ENCODE measurements at places on chromosomes 4 and X.

DNA sequence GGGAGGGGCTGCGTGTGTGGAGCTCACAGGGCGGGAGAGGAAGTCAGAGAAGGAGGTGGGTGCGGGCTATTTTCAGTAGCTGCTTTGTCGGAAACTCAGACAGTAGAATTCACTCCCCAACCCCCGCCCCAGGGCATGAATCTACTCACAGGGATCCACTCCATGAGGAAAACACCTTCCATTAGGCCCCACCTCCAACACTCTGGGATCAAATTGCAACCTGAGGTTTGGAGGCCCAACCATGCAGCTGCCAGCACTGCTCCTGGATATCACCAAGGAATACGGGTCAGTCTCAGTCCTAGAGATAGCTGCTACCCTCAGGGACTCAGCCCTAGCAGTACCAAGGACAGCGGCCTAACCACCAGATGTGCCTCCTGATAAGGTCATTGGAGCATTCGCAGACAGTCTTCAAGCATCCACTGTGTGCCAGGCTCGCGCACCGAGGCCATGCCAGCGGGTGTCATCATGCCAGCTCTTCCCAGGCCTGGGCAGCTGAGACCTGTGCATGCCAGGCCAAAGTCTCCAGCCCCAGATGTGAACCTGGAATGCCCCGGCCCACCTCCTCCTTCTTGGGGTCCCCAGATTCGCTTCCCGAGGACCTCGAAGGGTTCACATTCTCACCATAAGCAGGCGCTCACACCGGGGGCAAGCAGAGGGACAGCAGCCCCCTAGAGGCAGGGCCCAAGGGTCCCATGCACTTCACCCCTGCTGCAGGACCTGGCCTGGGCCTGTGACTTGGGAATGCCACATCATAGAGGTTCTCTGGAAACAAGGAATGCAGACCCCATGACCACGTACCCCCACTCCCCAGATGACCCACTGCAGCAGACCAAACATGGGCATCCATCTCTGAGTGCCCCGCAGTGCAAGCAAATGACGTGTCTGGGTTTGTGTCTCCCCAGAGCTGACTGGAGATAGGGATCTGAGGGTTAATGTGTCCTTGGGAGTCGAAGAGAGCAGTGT lies 102.3 kb downstream of the ADRA2C start:
- no peak for DNase-seq

- DNase-seq, result peak; percentile 54
Observed at GRCh38 chr4:40190880-40191815, 5.7 kb upstream of the RHOH start.

- DNase-seq, result no peak
Observed at GRCh38 chr4:113146876-113147358, 97.5 kb downstream of the ANK2 start.

DNA sequence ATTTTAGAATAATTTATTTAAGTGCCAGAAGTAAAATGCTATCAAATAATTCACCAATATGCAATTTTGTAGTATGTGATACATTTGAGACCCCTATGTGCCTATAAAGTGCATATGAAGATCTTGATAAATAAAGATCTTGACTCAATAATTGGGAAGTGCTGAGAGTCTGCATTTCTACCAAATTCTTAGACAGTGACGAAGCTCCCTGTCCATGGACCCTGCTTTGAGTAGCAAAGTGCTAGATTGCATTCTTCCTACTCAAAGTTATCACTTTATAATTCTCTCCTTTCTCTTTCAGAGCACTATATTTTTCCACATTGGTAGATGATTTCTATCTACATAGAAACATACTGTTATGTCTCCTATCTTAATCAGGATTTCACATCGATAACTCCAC lies 1393.9 kb downstream of the ARAP2 start:
- DNase-seq, result no peak

GRCh38 chr4:182906786-182907185 lies 10.4 kb downstream of the DCTD start:
- no peak for DNase-seq

GRCh38 chr4:74331252-74331651 lies 23.0 kb downstream of the EPGN start:
- no peak for DNase-seq

DNA sequence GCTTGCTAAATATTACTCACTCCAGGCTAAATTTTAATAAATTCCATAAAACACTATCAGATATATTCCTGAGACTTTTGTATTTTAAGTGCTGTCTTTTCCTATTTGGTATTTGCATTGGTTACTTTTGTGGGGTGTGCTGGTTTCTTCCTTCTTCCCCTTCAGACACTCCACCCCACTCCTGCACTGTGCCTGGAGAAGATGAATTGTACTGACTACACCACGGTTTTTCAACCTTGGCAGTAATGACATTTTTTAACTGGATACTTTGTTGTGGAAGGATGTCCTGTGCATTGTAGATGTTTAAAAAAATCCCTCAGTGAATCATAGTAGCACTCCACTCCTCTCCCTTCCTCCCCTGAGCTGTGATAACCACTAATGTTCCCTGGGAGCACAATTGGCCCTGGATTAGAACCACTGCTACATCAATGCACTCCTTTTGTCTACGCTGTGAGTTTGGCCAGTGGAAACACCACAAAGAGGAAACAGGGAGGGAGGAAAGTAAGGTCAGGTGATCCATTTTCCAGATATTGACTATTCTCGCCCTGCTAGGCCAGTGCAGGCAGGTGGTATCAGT lies 36.3 kb downstream of the SNCA start:
- DNase-seq, result no peak

DNA sequence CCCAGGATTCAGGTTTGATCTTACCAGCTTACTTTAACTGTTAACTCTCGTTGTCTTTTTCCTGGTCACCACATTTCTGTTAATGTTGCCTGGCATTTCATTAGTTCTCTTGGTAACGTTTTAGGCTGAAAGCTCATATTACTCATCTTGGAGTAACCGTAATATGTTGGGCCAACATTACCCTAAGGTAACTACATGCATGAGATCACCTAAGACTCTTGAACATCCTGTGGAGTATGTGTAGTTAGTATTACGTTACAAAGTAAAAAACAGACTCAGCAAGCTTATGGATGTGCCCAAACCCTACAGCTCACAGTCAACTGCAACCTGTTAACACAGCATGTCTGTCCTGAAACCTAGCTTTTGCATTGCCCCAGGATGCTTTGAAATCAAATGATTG lies 203.3 kb upstream of the HS3ST1 start:
- peak; percentile 75 for DNase-seq

DNA sequence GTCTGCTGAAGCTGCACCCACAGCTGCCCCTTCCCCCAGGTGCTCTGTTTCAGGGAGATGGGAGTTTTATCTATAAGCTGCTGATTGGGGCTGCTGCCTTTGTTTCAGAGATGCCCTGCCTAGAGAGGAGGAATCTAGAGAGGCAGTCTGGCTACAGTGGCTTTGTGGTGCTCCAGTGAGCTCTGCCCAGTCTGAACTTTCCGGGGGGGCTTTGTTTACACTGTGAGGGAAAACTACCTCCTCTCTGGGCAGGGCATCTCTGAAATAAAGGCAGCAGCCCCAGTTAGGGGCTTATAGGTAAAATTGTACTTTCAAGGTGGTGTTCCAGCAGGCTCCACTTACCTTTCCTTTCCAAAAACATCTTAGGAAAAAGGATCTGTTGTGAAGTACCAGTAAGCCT lies 242.2 kb downstream of the SPRY1 start:
- DNase-seq, result no peak

GRCh38 chr4:169885893-169886292 lies 128.1 kb upstream of the HPF1 start:
- DNase-seq, result no peak

DNA sequence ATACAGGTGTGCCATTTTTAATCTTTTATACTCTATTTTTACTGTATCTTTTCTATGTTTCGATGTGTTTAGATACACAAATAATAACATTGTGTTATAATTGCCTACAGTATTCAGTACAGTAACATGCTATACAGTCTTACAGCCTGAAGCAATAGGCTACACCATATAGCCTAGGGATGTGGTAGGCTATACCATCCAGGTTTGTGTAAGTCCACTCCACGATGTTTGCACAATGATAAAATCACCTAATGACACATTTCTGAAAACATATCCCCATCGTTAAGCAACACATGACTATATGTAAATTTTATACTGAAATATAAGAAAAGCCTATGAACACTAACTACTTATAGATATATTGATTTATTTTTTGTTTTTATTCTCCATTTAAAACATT lies 48.9 kb upstream of the EXOC1L start:
- DNase-seq, result no peak

DNA sequence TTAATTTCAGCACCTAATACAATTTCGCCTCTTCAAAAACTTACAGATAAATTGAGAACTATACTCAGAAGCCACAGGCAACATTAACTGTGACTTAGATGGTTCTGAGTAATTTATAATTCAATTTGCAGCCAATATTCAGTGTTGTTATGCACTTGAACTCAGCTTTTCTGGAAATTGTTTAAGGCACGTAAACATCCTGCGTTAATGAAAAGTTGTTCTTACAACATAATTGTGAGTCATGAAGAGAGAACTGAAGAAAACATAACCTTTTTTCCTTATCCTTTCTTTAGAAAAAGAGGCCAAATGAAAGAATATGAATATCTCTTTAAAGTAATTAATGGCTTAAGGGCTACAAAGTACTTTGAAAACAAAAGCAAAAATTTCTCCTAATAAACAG lies 16.6 kb upstream of the H2AZ1 start:
- DNase-seq, result no peak

GRCh38 chr4:103753868-103754653 lies 34.3 kb upstream of the TACR3 start:
- no peak for DNase-seq

GRCh38 chr4:152352622-152353116 lies 183.2 kb downstream of the FBXW7 start:
- DNase-seq, result peak; percentile 92

GRCh38 chr4:96354036-96354712 lies 514.3 kb downstream of the PDHA2 start:
- DNase-seq, result no peak

- no peak for DNase-seq
Observed at GRCh38 chr4:76374798-76375197, 46.1 kb downstream of the CCDC158 start.

DNA sequence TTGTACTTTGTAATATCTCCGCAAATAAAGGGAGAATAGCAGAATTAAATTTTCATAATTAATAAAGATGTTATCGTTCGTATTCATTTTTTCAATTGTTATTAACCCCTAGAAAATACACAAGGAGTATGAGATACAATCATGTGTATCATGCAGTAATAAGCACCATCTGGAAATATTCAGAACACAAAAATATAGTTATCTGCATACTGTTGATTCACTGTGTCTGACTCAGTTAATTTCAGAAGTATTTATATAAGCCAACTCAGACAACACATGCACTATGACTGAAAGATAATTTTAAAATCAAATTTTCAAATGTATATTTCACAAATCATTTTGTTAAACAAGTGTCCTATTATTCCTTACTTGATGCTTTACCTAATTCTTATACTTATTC lies 1954.8 kb downstream of the ARAP2 start:
- DNase-seq, result no peak

DNA sequence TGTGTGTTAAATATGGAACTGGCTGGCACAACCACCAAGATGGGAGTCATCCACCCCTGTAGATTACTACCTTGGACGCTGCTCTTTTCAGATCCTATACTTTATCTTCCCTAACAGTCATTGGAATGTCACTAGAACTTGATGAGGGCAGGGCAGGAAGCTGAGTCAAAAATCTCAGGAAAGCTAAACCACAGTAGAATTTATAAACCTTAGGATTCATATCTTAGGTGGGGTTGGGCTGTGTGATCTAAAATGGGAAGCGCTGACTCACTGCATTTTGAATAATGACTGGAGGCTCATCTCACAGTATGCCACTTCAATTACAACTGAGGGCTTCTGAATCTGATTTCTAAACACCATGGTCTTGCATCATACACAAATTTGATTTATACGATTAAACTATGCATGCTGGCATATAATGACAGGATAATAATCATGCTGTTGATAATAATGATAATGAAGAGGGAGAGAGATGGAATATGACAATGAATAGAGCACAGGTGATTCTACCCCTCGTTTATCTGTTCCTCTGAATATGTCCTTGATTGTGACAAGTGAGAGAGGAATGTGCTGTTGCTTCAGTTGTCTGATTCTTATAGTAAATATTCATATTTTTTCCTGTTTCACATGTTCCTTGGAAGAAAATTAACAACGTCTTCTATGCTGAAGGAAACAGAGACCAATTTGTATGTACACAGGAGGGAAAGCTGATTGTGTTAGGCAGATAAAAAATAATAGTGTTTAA lies 270.3 kb upstream of the HS3ST1 start:
- DNase-seq, result no peak

DNA sequence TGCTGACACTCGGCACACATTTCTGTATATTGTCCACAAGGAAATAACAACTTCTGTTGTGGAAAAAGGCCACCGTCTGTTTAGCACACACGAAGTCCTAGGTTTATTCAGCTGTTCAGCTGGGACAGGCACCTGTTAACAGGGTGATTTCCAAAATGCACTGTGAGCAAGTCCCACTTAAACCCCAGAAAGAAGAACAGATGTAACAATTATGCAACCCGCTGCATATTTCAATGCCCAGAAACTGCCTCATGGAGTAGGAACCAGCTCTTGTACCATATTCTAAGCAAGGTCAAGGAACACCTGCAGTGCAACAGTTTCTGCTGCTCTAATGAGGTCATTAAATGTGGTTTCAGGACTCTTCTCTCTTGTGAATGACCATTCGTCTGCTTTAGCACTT lies 77.1 kb downstream of the GEMIN8 start:
- no peak for DNase-seq

GRCh38 chrX:56343664-56344063 lies 111.5 kb downstream of the KLF8 start:
- no peak for DNase-seq

- DNase-seq, result no peak
Observed at GRCh38 chrX:17977696-17978095, 116.6 kb upstream of the RAI2 start.

- DNase-seq, result no peak
Observed at GRCh38 chr4:56979421-56980072, 851 bp downstream of the POLR2B start.
